ENCODE measurements at places on chromosomes 16 and 17.

- no peaks in the 10 kb centered on the region for H3K27me3 ChIP-seq
- no peak overlapping the region for H3K4me3 ChIP-seq
- DNase-seq, result no peak
- no peak overlapping the region for H3K27ac ChIP-seq
These were observed 1.7 kb upstream of the ROGDI start for GRCh38 chr16:4803898-4804762.

- H3K36me3 ChIP-seq, result no peaks in the 10 kb centered on the region
- H3K4me1 ChIP-seq, result no peaks in the 10 kb centered on the region
- DNase-seq, result no peak
- no peak overlapping the region for H3K4me3 ChIP-seq
- no peaks in the 10 kb centered on the region for H3K27me3 ChIP-seq
These were observed 273.4 kb downstream of the NTN1 start for GRCh38 chr17:9294661-9295210.

DNA sequence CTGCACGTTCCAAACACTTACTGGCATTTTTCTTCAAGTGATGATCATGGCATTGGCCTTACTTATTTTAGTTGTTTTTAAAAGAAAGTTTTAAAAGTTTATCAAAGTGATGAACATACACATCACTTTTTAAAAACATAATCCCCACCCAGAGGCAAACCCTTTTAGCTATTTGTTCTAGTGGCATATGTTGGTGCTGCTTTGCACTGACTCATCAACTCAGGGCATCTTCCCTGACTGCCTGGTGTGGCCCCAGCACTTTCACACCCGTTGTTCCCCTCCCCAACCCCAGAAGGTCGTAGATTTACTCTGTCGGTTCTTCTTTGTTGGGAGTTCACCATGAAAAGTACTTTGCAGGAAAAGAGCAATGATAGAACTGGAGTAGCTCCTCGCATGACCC, 161.3 kb downstream of the RPTOR start:
- no peak overlapping the region for H3K27ac ChIP-seq
- H3K4me3 ChIP-seq, result no peak overlapping the region

DNA sequence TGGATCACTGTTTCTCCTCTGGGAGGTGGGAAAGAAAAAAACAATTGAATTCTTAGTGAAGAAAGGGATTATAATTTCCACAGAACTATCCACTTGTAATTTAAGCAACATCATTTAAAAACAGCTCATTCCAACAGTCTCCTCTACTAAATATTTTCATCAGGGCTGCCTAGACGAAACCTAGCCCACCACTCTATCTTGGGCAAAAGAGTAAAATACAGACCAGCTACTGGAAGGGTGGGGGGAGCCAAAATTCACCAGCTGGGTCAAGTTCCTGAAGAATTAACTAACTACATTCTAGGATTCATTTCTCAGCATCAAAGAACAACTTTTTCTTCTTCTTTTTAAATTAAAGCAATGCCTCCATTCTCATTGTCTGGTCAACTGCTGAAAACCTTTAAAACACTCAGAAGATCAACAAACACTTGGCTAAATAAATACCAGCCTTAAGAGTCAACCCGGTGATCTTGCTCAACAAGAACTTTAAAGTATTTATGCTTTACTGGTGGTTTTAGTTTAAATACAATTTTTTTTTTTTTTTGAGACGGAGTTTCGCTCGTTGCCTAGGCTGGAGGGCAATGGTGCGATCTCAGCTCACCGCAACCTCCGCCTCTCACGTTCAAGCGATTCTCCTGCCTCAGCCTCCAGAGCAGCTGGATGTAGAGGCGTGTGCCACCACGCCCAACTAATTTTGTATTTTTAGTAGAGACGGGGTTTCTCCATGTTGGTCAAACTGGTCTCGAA, 25.2 kb downstream of the KANSL1 start:
- H3K4me3 ChIP-seq, result no peak overlapping the region
- H3K4me1 ChIP-seq, result peaks cover 20% of the 10 kb centered on the region
- H3K27ac ChIP-seq, result no peak overlapping the region

GRCh38 chr16:16158741-16159374, 64.4 kb downstream of the ABCC6 start:
- peak; percentile 9 for DNase-seq
- no peak overlapping the region for H3K27ac ChIP-seq
- no peaks in the 10 kb centered on the region for H3K27me3 ChIP-seq
- H3K4me1 ChIP-seq, result no peaks in the 10 kb centered on the region
- H3K4me3 ChIP-seq, result no peak overlapping the region

GRCh38 chr17:64091116-64091515, 38.8 kb downstream of the ERN1 start:
- DNase-seq, result peak; percentile 43
- H3K4me3 ChIP-seq, result no peak overlapping the region
- H3K27me3 ChIP-seq, result no peaks in the 10 kb centered on the region

DNA sequence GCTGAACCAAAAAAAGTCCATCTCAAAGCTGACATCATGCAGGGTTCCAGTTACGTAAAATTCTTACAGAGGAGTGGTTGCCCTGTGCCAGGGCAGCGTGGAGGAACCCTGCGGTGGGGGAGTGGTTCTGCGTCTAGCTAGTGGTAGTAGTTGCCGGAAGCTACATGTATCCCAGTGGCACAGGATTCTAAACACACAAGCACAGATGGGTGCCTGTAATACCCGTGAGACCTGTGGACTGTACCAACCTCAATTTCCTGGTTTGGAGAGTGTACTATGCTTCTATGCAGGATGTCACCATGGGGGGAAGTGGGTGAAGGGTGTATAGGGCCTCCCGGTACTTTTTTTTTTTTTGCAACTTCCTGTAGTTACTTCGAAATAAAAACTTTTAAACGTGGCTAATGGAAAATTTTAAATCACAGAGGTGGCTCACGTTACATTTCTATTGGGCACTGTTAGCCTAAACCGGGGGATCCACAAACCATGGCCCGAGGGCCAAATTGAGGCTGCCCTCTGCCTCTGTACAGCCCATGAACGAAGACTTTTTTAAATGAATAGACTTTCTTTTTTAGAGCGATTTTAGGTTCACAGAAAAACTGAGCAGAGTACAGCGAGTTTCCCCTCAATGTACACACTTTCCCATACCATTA, 38.5 kb downstream of the TBC1D16 start:
- no peaks in the 10 kb centered on the region for H3K27me3 ChIP-seq
- H3K4me1 ChIP-seq, result peaks cover 11% of the 10 kb centered on the region
- no peak for DNase-seq
- no peak overlapping the region for H3K4me3 ChIP-seq
- H3K36me3 ChIP-seq, result no peaks in the 10 kb centered on the region
- no peak overlapping the region for H3K27ac ChIP-seq

DNA sequence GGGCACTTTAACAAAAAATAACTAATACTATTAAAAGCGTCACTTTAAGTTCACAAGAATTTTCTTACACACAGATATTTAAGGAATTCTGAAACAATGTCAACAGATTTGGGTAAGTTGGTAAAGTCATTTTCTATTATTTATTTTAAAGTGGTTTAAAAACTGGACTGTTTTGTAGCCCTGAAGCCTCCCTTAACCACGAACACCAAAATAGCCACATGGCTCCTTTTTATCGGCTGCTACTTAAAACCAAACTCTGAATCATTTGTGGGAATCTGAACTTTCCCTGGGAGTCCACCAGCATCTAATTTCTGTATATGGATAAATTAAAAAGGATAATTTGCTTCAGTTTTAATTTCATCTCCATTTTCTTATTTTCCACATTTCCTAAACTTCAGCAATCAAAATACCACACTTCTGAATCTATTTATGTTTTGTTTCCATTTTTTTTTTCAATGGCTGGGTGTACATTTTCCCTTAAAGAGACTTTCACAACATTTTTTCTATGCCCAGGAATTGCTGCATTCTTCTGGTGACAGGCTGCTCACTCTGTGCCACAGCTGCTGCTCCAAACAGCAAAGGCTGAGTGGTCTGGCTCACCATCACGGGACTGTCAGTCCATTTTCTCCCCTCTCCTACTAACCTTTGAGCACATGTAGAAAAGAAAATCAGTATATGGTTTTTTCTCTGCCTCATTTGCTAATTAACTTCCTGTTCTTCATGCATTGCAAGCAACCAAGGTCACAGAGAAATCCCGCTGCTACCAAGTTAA, 255.5 kb upstream of the KCNJ16 start:
- H3K27ac ChIP-seq, result no peak overlapping the region
- no peaks in the 10 kb centered on the region for H3K27me3 ChIP-seq
- DNase-seq, result no peak
- H3K4me3 ChIP-seq, result no peak overlapping the region
- no peaks in the 10 kb centered on the region for H3K36me3 ChIP-seq
- H3K4me1 ChIP-seq, result no peaks in the 10 kb centered on the region

DNA sequence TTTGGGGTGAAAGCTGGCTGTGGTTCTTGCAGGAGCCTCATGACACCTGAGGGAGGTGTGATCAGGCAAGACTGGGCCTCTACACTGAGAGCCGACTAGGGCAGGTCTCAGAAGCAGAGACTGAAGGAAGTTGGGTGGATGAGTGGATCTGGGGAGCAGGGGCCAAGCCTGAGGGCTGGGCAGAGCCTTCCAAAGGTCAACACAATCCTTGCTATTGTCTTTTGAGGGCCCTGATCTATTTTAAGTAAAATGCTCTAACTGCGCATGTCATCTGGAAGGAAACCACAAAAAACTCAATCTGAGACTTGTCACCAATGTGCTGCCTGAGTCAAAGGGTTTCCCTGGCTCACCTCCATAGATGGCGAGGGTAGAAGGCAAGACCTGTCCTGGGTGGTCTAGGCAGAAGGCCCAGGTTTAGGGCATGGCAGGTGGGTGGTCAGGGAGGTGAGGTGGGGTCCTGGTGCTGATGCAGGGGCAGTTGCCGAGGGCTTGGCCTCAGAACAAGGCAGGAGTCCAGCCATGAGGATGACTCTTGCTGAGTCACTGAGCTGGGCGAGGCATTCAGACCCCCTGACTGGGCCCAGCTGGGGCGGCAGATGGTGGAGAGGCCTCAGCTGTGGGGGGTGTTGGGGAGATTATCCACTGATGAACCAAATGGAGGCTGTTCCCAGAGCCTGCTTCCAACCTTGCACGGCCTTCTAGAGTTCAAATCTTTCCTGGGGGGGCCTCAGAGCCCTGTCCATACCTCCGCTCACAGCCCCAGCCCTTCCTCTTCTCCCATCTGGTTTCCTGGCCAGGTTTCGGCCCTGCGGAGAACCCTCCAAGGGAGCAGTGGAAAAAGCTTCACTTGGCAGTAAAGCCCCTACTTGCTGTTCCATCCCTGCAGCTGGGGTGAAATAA, 5.1 kb downstream of the MVP start:
- H3K4me3 ChIP-seq, result peak overlapping the region; percentile 34
- H3K36me3 ChIP-seq, result no peaks in the 10 kb centered on the region
- peak; percentile 70 for DNase-seq
- no peaks in the 10 kb centered on the region for H3K27me3 ChIP-seq
- peak overlapping the region; percentile 94 for H3K27ac ChIP-seq
- H3K4me1 ChIP-seq, result peaks cover 52% of the 10 kb centered on the region

- no peak overlapping the region for H3K4me3 ChIP-seq
- no peaks in the 10 kb centered on the region for H3K27me3 ChIP-seq
- peaks cover 7% of the 10 kb centered on the region for H3K36me3 ChIP-seq
- no peaks in the 10 kb centered on the region for H3K4me1 ChIP-seq
These were observed 41.7 kb downstream of the DHRS7B start for GRCh38 chr17:21168555-21168865.

DNA sequence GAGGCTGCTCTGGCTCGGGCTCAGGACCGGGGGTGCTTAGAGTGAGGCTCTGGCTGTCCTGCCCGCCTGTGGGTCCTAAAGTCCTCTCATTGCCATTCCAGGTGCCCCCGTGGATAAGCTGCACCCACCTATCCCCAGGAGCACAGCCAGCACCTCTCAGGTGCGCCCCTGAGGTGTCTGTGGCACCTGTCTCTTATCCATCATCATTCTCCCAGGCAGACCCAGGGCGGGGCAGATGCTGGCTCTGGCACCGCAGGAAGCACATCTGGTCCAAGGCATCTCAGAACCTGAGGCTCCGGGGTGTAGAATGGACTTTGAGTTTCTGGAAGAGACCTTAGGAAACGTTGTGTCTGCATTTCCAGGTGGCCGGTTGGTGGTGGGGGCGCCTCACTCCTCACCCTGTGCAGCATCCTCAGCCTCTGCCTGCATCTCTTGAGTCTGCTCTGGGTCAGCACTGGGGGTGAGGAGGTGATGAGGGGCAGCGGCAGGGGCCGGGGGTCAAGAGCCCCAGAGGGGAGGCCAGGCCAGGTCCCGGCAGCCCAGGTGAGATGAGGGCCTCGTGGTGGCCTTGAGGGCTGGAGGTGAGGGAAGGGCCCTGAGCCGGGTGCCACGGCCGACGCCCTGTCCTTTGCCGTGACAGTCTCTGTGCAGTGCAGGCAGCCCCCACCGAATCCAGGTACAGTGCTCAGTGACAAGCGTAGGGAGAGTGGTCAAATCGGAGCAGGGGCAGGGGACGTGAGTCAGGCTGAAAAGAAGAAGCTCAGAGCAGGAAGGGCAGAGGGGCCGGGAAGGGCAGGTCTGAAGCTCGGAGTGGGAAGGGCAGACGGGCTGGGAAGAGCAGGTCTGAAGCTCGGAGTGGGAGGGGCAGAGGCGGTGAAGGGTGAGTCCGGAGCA, 173.5 kb downstream of the NPIPB11 start:
- H3K36me3 ChIP-seq, result no peaks in the 10 kb centered on the region
- H3K4me1 ChIP-seq, result no peaks in the 10 kb centered on the region
- H3K27ac ChIP-seq, result no peak overlapping the region
- no peak for DNase-seq

DNA sequence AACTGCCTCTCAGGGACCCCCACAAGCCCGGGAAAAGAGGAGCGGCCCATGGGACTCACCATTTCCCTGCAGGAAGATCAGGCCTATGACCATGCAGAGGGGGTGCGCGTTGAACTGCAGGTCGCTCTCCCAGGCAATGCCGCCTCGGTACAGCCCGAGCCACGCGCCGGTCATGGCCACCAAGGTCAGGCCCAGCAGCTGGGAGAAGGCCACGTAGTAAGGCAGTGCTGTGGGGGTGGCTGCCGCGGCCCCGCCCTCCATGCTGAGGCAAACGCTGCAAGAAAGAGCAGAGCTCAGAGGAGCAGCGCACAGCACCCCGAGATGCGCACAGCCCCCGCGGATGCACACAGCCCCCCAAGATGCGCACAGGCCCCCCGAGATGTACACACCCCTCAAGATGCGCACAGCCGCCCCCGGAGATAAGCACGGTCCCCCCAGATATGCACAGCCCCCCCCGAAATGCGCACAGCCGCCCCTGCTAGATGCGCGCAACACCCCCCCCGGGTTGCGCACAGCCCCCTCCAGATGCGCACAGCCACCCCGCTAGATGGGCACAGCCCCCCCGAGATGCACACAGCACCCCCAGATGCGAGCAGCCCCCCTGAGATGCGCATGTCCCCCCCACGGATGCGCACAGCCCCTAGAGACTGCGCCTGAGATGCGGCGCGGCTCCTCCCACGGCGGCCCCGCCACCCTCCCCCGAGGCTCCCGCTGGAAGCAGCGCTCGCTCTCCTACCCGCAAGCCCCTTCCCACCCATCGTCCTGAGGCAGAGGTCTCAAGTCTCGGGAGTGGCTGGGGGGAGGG, 8.6 kb downstream of the CYB561 start:
- H3K4me1 ChIP-seq, result peaks cover 61% of the 10 kb centered on the region
- no peak for DNase-seq
- H3K27me3 ChIP-seq, result no peaks in the 10 kb centered on the region
- H3K27ac ChIP-seq, result no peak overlapping the region
- H3K4me3 ChIP-seq, result no peak overlapping the region
